Myocyte (in vitro differentiated cells): ENCODE measurements at places on chromosomes 11 and 22.
A peak's percentile ranks its signal among the peaks of the same experiment; 100 is the strongest.

DNA sequence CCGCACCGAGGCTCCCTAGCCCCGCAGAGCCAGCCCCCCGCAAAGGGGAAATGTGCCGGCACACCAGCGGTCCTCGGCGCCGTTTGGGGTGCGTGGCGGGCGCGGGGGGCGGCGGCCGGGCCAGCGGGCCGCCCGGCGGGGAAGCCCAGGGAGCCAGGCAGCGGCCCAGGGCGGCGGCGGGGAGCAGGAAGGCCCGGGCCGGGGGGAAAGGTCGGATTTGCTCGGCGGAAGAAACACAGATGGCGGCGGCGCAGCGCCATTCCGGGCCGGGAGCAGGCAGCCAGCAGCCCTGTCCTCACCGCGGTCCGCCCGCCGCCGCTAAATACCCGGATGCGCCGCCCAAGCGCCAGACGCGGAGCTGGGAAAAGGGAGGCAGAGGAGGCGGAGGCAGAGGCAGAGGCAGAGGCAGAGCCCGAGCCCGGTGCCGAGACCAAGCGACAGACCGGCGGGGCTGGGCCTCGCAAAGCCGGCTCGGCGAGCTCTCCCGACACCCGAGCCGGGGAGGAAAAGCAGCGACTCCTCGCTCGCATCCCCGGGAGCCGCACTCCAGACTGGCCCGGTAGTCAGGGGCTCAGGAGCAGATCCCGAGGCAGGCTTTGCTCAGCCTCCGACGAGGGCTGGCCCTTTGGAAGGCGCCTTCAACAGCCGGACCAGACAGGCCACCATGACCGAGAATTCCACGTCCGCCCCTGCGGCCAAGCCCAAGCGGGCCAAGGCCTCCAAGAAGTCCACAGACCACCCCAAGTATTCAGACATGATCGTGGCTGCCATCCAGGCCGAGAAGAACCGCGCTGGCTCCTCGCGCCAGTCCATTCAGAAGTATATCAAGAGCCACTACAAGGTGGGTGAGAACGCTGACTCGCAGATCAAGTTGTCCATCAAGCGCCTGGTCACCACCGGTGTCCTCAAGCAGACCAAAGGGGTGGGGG is 2.6 kb upstream of the GCAT start:
- peak; percentile 84 for DNase-seq

DNA sequence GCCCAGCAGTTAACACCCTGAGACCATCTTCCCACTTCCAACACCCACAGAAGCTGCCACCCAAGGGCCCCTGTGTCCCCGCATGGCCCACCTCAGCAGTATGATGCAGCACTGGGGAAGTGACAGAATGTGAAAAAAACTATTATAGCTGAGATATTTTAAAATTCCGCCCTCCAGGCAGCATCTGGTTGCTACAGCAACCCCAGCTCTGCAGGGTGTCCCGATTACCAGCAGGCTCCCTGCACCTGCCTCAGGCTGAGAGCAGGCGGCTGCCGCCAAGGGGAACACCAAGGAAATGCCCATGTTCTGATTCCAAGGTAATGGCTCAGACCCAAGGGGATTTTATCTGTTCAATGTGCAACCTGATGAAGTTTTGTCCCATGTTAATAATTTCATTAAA is 10.5 kb upstream of the TMEM121B start:
- DNase-seq: peak; percentile 66

DNA sequence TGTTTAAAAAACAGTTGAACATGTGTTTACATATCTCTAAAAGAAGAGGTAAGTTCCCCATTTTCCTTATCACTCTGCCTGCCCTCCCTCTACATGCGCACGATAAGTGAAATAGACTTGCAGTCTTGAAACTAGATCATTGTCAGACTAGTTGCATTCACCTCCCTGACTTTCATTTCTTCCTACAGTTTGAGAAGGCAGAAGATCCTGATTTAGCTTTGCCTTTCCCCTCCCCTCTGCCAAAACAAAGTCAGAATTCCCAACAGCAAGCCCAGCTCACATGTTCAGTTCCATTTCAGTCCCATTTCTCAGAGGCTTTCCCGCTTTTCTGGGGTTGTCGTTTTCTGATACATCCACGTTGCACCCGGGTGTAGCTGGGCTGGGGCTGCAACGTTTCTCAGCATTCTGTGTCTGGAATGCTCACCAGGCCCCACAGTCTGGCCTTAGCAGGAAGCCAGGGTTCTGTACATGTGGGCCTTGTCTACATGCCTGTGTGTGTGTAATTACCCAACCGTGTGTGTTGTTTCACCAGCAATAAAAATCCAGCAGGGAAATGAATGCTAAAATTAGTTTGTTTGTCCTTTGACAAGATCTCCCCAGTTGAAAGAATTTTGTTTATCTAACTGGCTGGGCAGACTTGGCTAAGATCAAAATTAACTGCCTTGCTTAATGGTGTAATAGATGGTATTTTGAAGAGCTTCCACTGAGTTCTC is 179.2 kb downstream of the DBX1 start:
- DNase-seq: peak; percentile 41

- DNase-seq: peak; percentile 30
These were observed at the start of gene JHY for GRCh38 chr11:122882189-122882856. TSS of gene JHY (plus strand) at chr11:122882759. CDS start at chr11:122885850, 3,091 bp downstream.

DNA sequence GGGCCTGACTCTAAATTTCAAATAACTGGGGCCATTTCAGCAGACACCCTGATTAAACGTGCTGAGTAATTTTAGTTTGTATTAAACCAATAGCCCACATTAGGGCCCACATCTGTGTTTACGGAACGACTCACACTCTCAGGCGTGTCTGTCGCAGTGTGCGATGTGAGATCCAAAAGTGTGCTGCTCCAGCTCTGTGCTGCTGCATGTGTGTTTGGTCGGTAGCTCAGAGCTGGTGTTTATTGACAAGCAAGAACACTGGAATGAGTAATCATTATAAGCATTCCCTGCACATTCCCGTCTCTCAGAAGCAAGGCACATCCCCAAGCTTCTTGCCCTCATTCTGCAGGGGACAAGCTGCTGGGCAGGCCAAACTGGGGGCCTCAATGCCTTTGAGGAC is 7.8 kb downstream of the OPCML start:
- DNase-seq: no peak

DNA sequence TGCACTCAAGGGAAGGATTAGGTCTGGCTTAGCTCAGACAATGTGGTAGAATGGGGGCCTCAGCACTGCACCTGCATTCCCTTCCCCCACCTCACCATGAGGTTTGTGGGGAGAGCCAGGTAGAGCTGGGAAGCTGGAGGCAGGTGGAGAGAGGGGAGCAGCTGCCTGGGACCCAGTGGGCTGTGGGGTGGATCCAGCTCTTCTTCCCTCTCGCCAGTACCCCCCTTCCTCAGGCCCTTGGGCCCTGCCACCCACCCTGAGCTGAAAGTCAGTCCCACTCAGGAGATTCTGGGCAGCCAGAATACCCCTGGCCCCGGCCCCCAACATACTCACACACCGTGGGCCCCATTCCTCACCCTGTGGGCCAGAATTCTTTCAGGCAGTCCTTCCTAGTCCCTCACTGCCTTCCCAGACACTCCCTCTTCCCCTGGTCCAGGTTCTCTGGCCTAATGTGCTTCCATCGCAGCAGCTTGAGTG is 3.1 kb upstream of the POLD4 start:
- DNase-seq: no peak

- DNase-seq: no peak
These were observed 226.3 kb downstream of the CTTN start for GRCh38 chr11:70624598-70624993.

- DNase-seq: peak; percentile 55
These were observed 30.9 kb downstream of the OR4D9 start for GRCh38 chr11:59542142-59542810.

DNA sequence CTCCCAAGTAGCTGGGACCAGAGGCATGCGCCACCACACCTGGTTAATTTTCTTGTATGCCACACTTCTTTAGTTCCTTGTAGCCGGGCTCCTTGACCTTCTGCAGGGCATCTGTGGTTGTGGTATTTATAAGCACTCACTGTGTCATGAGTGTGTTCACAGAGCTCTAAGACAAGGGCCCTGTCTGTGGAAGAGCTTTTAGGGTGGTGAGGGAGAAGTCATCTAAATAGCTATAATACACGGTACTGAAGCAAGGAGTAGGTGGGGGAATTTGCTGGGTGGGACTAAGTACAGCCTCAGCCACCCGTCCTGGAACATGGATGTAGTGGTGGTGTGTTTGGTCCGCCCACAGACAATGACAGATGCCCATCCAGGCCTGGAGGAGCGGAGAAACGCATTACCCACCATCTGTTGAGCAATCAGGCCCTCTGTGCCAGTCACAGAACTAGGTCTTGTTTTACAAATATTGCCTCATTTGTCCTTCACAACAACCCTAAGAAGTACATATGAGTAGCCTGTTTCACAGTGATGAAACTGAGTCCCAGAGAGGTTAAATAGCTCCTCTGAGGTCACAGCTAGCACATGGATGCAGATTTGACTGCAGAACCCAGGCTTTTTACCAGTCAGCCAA is 10.1 kb downstream of the ACO2 start:
- peak; percentile 45 for DNase-seq

- DNase-seq: no peak
These were observed 3.4 kb downstream of the DCHS1 start for GRCh38 chr11:6652182-6652581.

- no peak for DNase-seq
These were observed 72.4 kb upstream of the ISX start for GRCh38 chr22:34993548-34993947.

GRCh38 chr11:105054723-105055493 is 9.8 kb upstream of the CARD16 start:
- DNase-seq: no peak

DNA sequence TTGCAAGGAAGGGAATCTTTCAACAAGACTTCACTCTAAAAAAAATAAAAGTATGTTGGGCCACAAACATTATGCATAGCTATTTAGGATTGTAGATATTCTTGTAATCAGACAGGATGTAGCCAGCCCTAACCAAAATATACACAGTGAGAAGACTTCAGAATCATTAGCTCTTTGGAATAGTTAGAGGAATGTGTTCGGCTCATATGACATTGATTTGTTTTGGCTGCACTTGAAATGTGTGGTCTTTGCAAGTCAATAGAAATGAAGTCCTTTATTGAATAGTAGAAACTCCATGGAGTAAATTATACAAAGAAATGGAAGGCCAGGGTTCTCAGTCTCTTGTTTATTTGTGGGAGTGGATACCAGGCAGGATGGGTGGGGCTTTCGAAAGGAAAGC is 692.1 kb downstream of the NTM start:
- no peak for DNase-seq

DNA sequence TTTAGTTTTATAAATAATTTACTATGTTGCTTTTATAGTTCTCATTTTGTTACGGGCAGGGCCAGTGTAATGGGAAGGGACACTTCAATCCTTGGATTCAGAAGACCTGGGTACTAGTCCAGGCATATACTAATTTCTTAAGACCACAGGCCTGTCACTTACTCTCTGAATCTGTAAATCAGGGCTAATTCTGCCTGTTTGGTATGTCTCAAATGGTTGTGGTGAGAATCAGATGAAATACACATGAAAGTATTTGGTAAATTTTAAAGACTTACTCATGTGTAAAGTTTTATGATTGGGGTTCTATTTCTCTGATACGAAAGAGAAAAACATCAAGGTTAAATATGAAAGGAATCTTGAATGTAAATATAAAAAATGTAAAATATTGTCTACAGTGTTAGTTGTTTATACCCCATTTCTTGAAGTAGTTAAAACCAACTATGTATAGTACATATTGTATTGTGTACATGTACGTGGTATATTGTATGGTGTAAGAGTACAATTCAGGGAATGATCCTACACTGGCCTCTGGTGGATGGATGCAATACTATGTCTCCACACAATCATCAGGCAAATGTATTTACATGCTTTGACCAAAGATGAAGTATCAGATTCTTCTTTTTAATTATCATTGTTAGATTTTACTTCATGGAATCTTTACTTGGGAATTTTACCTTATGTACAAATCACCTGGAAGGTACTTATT is 24.5 kb upstream of the RAG2 start:
- peak; percentile 42 for DNase-seq

DNA sequence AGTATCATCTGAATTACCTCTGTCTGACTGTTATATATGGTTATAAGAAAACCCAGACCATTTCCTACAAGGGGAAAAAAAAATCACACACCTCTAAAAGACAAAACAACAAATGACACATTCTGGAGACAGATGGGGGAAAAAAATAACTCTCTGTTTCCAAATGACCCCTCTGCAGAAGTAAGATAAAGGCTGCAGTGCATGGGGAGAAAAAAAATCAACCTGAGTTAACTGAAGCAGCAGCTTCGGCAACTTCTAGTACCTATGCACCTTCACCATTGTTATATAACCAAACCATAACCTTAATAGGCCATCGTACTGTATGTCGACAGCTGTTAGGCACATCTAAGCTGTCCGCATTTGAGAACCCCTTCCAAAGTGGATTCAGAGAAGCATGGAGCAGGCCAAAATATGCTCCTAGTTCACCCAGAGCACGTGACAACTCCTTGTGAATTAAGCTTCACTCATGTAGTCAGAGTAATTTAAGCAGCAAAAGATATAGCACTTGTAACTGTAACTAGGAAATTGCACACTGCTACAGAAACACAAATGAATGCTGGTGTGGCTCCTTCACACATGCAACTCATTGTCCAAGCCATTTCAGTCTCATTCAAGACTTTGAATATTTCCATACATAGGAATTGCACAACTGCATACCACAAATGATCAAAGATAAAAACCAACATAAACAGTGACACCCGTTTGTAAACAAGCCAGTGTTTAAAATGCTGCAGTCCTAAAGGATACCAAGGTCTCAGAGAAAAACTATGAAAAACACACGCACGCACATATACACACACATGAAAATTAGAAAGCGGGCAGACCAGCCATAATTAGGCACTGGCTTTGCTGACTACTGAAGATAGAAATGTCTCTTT is 2.7 kb downstream of the SIK3 start:
- no peak for DNase-seq

DNA sequence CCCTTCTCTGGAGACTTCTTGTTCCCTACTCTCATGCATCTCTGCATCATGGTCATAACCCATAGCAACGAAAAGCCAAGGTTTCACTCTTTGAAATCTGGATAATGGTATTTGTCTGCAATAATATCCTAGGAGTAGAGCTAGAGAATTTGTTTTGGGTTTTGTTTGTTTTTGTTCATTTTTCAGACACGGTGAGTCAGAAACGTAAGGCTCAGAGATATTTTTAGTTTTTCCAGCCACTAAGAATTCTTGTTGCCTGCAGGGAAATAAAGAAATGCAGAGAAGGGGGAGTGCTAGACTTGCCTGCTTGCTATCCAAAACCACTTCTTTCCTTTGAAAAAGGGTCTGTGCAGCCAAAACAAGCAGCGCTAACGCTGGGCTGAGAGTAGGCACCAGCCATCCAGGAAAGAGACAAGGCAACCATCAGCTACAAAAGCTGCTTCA is 26.0 kb downstream of the POU2AF3 start:
- DNase-seq: peak; percentile 22

GRCh38 chr22:39808081-39808480 is 85.5 kb downstream of the ENTHD1 start:
- DNase-seq: no peak
